ENCODE measurements at places on chromosomes 4 and X. TPM values are rescaled to one million over a fixed set of nuclear protein-coding genes. Genes with fewer than 3 reads are reported as not detected.
A peak's percentile ranks its signal among the peaks of the same experiment; 100 is the strongest.

DNA sequence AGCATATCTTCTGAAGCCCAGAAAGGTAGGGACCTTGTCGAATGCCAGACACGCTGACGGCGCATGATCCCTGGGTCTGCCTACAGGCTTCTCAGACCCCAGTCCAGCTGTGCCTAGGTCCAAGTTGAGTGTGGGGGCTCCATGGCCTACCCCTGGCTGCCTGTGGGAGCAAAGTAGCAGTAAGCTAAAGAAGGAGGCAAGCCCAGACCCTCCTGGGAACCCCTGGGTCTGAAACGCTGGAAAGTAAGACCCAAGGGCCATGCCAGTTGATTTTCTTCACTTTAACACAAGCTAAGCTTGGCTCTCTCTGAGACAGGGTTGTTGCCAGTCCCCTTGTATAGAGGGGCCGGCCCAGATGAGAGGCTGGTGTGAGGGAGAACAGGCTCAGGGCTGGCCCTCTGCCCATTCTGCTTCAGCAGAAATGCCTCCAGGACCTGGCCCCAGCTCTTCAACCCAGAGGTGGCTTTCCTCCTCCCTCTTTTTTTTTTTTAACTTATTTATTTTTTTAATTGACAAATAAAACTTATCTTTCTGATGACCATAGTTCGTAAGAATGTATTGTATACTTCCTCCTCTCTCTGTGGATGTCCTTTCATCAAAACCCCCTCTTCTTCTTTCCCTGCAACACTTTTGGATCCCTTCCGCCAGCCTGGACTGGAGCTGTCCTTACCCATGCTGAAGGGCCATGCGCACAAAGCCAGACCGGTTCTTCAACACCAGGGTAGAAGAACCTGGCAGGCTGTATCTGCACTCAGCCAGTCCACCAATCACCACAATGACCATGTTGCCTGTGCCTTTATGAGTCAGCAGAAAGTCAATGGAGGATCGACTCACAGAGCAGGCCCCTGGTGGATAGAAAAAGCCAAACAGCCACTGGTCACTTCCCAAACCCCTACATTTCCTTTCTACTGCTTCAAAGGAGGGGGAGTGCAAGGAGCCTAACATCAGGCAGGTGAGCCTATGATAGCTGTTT, 7.1 kb downstream of the AWAT2 start:
- no peak overlapping the region for H3K4me3 ChIP-seq
- H3K4me1 ChIP-seq: no peaks in the 10 kb centered on the region
- H3K27ac ChIP-seq: no peak overlapping the region
- DNase-seq: no peak
- no peaks in the 10 kb centered on the region for H3K27me3 ChIP-seq
- no peaks in the 10 kb centered on the region for H3K36me3 ChIP-seq

GRCh38 chrX:48960291-48960690, 2.9 kb upstream of the OTUD5 start:
- H3K27me3 ChIP-seq: no peaks in the 10 kb centered on the region
- H3K36me3 ChIP-seq: no peaks in the 10 kb centered on the region
- no peak overlapping the region for H3K27ac ChIP-seq

DNA sequence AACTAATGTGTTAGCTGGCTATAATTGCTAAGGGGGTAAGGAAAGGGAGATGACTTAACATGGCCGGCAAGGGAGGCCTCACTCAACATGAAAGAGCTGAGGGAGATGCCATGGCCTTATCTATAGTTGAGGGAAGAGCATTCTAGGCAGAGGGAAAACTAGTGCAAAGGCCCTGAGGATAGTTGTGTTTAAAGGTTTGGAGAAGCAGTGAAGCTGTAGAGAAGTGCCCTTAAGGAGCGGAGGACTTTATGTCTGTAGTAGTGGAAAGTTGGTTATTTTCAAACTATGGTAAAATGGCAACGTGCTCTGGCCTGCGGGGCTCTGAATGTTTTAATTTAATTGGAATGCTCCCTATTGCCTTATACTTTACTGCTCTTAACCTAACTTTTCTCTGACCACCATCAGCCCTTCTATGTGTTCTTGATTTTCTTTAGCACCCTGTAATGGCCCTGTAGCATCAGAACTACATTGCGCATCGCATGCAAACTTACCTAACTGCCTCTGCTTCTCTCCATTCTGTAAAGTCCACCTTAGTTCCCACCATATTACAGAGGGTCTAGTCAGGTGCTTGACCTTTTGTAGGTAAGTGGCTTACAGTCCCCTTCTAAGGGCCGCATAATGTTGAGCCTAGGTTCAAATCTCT, 35.8 kb downstream of the ERVMER34-1 start:
- peaks cover 11% of the 10 kb centered on the region for H3K36me3 ChIP-seq
- peaks cover 18% of the 10 kb centered on the region for H3K4me1 ChIP-seq
- H3K27me3 ChIP-seq: no peaks in the 10 kb centered on the region
- no peak overlapping the region for H3K27ac ChIP-seq
- no peak overlapping the region for H3K4me3 ChIP-seq

- no peaks in the 10 kb centered on the region for H3K4me1 ChIP-seq
- H3K27ac ChIP-seq: no peak overlapping the region
- H3K36me3 ChIP-seq: no peaks in the 10 kb centered on the region
- no peak for DNase-seq
- no peaks in the 10 kb centered on the region for H3K27me3 ChIP-seq
Observed at GRCh38 chr4:4735870-4736269, 123.6 kb upstream of the MSX1 start.

DNA sequence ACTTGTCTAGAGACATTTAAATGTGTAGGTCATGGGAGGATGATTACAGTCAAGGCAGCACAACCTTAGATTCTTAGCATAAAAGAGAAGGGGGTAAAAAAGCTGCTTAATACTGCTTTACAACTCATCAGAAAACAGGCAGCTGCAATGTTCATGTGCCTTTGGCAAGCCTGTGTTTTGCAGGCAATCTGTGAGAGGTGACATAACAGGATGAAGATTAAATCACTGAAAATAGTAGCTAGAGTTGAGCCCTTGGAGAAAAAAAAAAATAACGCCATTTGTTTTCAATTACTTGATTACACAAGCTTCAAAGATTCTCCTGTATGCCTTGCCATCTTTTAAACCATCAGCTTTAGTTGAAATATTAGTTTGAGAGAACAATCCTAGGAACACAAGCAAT, 847.6 kb upstream of the LCORL start:
- H3K36me3 ChIP-seq: no peaks in the 10 kb centered on the region
- H3K27ac ChIP-seq: no peak overlapping the region
- H3K4me3 ChIP-seq: no peak overlapping the region
- H3K27me3 ChIP-seq: no peaks in the 10 kb centered on the region
- no peaks in the 10 kb centered on the region for H3K4me1 ChIP-seq
- DNase-seq: no peak

- H3K27ac ChIP-seq: no peak overlapping the region
- no peaks in the 10 kb centered on the region for H3K4me1 ChIP-seq
- no peaks in the 10 kb centered on the region for H3K36me3 ChIP-seq
Observed at GRCh38 chr4:163113921-163114713, 52.6 kb downstream of the NAF1 start.

GRCh38 chr4:2268357-2269205, 6.7 kb upstream of the MXD4 start:
- no peak overlapping the region for H3K4me3 ChIP-seq
- no peak overlapping the region for H3K27ac ChIP-seq
- H3K27me3 ChIP-seq: no peaks in the 10 kb centered on the region
- DNase-seq: no peak
- no peaks in the 10 kb centered on the region for H3K4me1 ChIP-seq

- no peak overlapping the region for H3K4me3 ChIP-seq
- H3K27ac ChIP-seq: no peak overlapping the region
- H3K36me3 ChIP-seq: no peaks in the 10 kb centered on the region
- no peaks in the 10 kb centered on the region for H3K4me1 ChIP-seq
Observed at GRCh38 chr4:121517241-121517640, 136.4 kb upstream of the QRFPR start.

DNA sequence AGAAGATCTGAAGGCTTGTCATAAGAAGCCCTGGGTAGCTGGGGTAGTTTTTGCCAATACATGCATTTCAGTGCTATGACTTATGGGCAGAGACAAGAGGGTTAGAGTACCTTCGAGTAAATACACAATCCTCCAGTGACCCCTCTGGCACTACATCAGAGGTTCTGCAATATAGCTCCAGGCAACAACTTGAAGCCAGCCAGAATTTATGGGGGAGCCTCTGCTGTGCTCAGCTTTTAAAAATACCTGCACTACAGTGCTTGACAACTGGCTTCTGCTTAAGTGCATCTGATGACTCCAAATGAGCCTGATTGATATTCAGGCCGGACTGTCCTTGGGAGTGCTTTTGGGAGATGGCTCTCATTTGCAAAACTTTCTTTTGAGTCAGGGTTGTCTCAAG, 44.9 kb upstream of the SMAD1 start:
- no peaks in the 10 kb centered on the region for H3K36me3 ChIP-seq
- no peak overlapping the region for H3K27ac ChIP-seq
- H3K4me1 ChIP-seq: no peaks in the 10 kb centered on the region

- H3K27me3 ChIP-seq: no peaks in the 10 kb centered on the region
- no peak overlapping the region for H3K27ac ChIP-seq
- H3K4me3 ChIP-seq: no peak overlapping the region
- DNase-seq: no peak
Observed at GRCh38 chrX:22970861-22971260, 28.9 kb upstream of the DDX53 start.

- H3K27me3 ChIP-seq: no peaks in the 10 kb centered on the region
- H3K27ac ChIP-seq: no peak overlapping the region
- no peaks in the 10 kb centered on the region for H3K36me3 ChIP-seq
- no peaks in the 10 kb centered on the region for H3K4me1 ChIP-seq
- H3K4me3 ChIP-seq: no peak overlapping the region
Observed at GRCh38 chr4:95422436-95422835, 126.3 kb downstream of the UNC5C start.

DNA sequence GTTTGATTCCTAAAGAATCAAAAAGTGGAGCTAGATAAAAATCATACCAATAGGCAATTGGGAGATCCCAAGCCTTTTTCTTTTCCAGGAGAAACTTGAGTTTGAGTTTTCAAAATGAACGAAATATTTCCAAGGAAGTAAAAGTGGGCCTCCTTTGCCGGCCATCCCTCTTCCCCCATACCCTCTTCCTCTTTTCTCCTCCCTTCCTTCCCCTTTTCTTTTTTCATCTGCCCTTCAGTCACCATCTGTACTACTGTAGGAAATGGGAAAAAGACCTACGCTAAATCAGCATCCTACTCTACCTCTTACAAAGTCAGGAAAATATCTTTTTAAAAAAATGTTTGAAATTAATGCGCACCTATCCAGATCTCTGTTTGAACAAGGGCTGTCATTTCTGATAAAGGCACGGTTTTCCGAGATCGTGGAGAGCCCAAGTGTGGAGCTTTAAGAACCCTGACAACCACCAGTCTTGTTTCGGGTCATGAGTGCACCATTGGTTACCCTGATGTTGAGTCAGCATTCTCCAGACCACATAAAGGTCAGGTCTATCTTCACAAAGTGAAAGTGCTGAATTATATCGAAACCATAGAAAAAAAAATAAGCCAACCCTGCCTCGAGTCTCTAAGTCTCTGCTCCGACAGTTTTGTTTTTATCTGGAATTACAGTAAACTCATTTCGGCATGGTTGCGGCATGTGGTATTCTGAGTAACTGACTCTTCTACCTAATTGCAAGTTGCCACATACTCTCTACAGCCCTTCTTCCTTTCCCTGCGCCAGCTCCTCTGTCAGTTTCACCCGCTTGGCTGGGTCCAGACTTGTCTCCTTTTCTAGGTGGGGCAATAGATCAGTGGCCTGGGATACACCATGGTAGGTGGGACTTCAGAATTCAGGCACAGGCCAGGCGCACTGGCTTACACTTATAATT, 140.2 kb upstream of the KLF3 start:
- H3K27ac ChIP-seq: peak overlapping the region; percentile 12
- no peaks in the 10 kb centered on the region for H3K36me3 ChIP-seq
- H3K4me1 ChIP-seq: no peaks in the 10 kb centered on the region
- no peak overlapping the region for H3K4me3 ChIP-seq

DNA sequence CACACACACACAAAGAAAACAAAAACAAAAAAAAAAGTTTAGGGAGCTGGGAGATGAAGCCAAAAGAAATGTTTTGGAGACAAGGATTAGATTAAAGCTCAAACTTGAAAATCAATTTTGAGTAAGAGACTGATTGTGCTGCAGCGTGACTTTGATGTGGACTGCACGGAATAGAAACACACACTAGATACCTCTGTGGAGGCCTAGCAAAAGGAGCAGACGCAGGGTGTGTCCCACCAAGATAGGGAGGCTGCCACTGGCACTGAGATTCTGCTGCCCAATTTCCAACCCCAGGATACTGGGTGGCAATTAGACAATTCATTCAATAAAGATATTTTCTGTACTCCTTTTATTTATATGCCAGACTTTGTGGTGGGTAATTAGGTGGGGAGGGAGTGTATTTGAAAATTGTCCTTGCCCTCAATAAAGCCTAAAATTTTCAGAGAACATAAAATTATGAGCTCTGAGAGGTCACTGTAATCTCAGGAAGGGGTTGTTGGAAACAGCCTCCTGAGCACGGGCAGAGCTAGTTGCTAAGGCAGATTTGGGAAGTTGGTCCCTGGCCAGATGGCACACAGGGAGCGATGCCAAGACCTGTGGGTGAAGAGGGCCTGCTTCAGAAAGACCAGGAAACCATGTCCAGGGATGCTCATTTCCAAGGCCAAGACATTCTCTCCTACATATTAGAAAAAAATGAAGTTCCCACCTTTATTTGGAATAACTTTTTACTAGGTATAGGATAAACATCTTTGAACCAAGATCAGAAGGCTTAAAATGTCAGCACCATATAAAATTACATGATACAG, 1.9 kb upstream of the PPP3CA start:
- H3K27ac ChIP-seq: peak overlapping the region; percentile 95
- H3K4me1 ChIP-seq: peaks cover 21% of the 10 kb centered on the region
- peak; percentile 66 for DNase-seq
- no peaks in the 10 kb centered on the region for H3K27me3 ChIP-seq
- no peak overlapping the region for H3K4me3 ChIP-seq
- no peaks in the 10 kb centered on the region for H3K36me3 ChIP-seq

- no peaks in the 10 kb centered on the region for H3K27me3 ChIP-seq
- H3K4me1 ChIP-seq: no peaks in the 10 kb centered on the region
- DNase-seq: peak; percentile 50
- H3K27ac ChIP-seq: no peak overlapping the region
- H3K4me3 ChIP-seq: no peak overlapping the region
- no peaks in the 10 kb centered on the region for H3K36me3 ChIP-seq
Observed at GRCh38 chrX:153966841-153967535, 4.6 kb downstream of the HCFC1 start.

DNA sequence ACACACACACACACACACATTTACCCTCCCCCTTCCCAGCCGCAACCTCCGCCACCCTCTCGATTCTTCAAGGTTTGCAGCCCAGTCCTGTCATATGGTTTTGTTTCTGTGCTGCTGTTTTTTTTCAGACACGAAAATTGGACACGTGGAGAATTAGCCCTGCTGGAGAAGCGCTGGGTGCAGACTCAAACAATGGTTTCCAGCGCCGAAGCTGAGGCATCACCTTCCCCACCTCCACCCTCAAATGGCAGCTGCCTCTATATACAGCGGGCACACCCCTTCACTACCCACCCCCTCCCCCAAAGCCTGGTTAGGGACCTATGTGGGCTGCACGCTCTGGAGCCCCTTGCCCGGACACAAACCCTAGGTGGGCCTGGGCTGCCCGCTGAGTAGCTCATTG, 87.9 kb downstream of the BCOR start:
- no peak for DNase-seq
- H3K4me1 ChIP-seq: no peaks in the 10 kb centered on the region
- no peaks in the 10 kb centered on the region for H3K36me3 ChIP-seq
- H3K27ac ChIP-seq: no peak overlapping the region
- peaks cover 2% of the 10 kb centered on the region for H3K27me3 ChIP-seq

The CT45A10 gene
- total RNA-seq: not detected

The TMEM31 gene
- not detected for total RNA-seq

The CAPN6 gene
- 2.0 TPM for total RNA-seq

The ARHGAP6 gene
- total RNA-seq: 3.2 TPM

All from pancreas (tissue), 10 donors.